ENCODE measurements at places on chromosomes 7 and 10.
A peak's percentile ranks its signal among the peaks of the same experiment; 100 is the strongest.

GRCh38 chr7:74038194-74038961 is 10.4 kb downstream of the ELN start:
- DNase-seq, result no peak

GRCh38 chr7:133837224-133837623 is 289.9 kb upstream of the LRGUK start:
- no peak for DNase-seq

DNA sequence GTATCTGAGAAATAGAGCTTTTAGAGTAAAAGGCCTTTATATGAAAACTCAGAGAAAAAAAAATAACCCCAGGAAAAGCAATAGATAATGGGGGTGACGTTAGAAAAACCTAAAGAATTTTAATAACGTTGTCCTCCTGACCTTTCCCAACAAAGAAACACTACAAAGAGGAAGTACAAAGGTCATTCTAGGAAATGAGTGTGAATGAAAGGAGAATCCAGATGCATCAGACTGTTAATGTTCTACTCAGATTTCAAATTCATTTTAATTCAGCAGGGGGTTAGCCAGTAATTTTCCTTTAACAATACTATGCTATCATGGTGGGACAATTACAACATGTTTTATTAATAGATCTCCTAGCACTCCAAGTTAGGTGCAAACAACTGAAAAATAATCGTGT is 73.8 kb upstream of the CDK1 start:
- DNase-seq, result no peak

GRCh38 chr10:118668228-118668952 is 72.9 kb upstream of the PRLHR start:
- DNase-seq, result no peak

- DNase-seq, result peak; percentile 37
Measured at GRCh38 chr10:61901829-61902444, 438 bp downstream of the ARID5B start.

- no peak for DNase-seq
Measured at GRCh38 chr10:100209303-100209702, 20.1 kb downstream of the CHUK start.

Measured in body of pancreas (tissue), 4 donors.